ENCODE measurements at places on chromosomes 6 and 20. TPM values are rescaled to one million over a fixed set of nuclear protein-coding genes. Genes with fewer than 3 reads are reported as not detected.

GRCh38 chr6:22437665-22438064 is 131.7 kb upstream of the HDGFL1 start:
- H3K4me1 ChIP-seq, result no peaks in the 10 kb centered on the region
- DNase-seq, result no peak
- no peak overlapping the region for H3K4me3 ChIP-seq
- H3K27ac ChIP-seq, result no peak overlapping the region
- no peaks in the 10 kb centered on the region for H3K36me3 ChIP-seq

DNA sequence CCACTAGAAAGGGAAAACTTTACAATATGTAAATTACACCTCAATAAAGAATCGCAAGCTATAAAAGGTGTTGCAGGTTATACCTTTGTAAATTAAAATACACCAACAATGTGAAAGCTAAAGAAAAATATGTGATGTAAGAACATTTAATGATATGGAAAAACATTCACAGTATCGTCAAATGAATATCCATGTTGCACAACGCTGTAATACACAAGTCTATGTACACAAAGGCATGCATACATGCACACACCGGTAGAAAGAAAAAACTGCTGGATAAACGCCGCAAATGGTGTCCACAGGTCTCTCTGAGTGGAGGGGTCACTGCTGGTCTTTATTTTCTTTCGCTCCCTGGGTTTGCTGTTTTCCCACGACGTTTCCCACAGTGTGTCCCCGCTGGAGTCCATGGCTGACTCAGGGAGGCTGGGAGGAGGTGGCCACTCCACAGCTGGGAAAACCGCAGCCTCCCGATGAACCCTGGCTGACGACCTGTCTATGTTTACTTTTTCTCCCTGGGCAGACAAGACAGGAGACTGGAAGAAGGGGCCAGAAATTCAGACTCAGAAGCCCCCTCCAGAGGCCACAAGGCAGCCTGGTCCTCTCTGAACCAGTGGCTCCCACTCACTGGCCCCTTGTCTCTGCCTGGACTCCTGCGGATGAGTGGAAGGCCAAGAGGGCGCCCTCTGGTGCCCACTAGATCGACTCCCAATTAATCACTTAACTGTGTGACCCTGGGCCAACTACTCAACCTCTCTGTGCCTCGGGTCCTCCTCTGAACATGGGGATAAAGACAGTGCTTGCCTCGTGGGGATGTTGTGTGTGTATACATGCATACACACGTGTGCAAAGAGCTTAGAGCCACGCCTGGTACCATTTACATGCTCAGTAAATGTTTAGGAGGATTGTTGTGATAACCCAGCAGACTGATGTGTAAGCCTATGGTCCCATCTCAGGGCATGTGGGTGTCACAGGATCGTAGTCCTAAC is 12.8 kb upstream of the BPI start:
- no peak overlapping the region for H3K27ac ChIP-seq
- no peaks in the 10 kb centered on the region for H3K27me3 ChIP-seq
- no peaks in the 10 kb centered on the region for H3K36me3 ChIP-seq
- peak; percentile 33 for DNase-seq

GRCh38 chr6:3276174-3277167 is 17.7 kb downstream of the PSMG4 start:
- DNase-seq, result no peak
- H3K36me3 ChIP-seq, result peaks cover 10% of the 10 kb centered on the region
- H3K4me3 ChIP-seq, result no peak overlapping the region
- H3K27me3 ChIP-seq, result no peaks in the 10 kb centered on the region

GRCh38 chr20:1469306-1469905 is 2.8 kb upstream of the NSFL1C start:
- H3K4me1 ChIP-seq, result peaks cover 31% of the 10 kb centered on the region
- H3K36me3 ChIP-seq, result peaks cover 2% of the 10 kb centered on the region
- DNase-seq, result no peak
- peak overlapping the region; percentile 75 for H3K27ac ChIP-seq

- H3K4me3 ChIP-seq, result no peak overlapping the region
- DNase-seq, result no peak
- no peak overlapping the region for H3K27ac ChIP-seq
- H3K36me3 ChIP-seq, result no peaks in the 10 kb centered on the region
- no peaks in the 10 kb centered on the region for H3K27me3 ChIP-seq
Measured at GRCh38 chr20:63782521-63782971, 43.0 kb downstream of the SLC2A4RG start.

GRCh38 chr6:125054331-125054730 is 92.1 kb downstream of the RNF217 start:
- no peaks in the 10 kb centered on the region for H3K36me3 ChIP-seq
- DNase-seq, result no peak

DNA sequence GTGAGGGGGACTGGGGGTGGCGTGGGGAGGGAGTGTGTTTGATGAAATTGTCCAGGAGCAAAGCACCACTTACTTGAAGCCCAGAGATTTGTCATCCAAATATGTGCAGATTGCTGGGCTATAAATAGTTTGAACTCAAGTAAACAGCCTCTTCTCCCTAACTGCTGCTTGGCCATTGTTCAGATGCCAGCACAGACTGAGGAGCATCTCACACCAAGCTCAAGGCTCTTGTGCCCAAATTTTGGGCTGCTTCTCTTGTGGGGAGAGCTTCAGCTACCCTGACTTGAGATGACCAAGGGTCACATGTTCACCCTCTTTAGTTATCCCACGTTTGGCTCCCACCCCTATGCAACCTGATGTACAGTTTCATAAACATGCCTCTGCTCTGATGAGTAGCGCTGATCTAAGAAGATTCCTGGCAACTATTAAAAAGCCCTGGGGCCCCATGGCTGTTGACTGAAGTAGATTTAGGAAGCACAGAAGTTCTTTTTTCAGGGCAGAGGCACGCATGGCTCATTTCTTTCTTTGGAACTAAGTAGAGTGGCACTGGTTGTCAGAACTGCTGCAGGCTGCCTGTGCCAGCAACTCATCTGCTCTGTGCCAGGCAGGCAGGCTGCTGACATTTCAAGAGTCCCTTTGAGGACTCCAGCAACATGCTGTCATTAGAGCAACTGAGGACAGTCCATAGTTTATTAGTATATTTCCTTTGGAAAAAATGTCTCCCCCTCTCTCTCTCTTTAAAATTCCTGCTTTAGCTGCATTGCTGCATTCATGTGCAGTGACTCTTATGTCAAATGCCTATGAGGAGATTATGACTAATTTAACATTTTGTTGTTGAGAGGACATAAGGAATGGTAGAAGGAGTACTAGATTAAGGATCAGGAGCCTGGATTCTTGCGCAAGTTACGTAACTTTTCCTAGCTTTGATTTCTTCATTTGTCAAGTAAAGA is 9.6 kb upstream of the PKIG start:
- H3K4me3 ChIP-seq, result no peak overlapping the region
- DNase-seq, result peak; percentile 73
- H3K4me1 ChIP-seq, result peaks cover 23% of the 10 kb centered on the region
- no peaks in the 10 kb centered on the region for H3K36me3 ChIP-seq
- peak overlapping the region; percentile 77 for H3K27ac ChIP-seq

- no peaks in the 10 kb centered on the region for H3K27me3 ChIP-seq
- no peaks in the 10 kb centered on the region for H3K4me1 ChIP-seq
- no peak for DNase-seq
- no peak overlapping the region for H3K4me3 ChIP-seq
- no peaks in the 10 kb centered on the region for H3K36me3 ChIP-seq
- H3K27ac ChIP-seq, result no peak overlapping the region
Measured at GRCh38 chr20:32999603-33000250, 4.5 kb downstream of the SUN5 start.

GRCh38 chr6:101208152-101208551 is 185.4 kb upstream of the GRIK2 start:
- H3K36me3 ChIP-seq, result no peaks in the 10 kb centered on the region
- no peak for DNase-seq
- no peak overlapping the region for H3K4me3 ChIP-seq
- H3K27ac ChIP-seq, result no peak overlapping the region

DNA sequence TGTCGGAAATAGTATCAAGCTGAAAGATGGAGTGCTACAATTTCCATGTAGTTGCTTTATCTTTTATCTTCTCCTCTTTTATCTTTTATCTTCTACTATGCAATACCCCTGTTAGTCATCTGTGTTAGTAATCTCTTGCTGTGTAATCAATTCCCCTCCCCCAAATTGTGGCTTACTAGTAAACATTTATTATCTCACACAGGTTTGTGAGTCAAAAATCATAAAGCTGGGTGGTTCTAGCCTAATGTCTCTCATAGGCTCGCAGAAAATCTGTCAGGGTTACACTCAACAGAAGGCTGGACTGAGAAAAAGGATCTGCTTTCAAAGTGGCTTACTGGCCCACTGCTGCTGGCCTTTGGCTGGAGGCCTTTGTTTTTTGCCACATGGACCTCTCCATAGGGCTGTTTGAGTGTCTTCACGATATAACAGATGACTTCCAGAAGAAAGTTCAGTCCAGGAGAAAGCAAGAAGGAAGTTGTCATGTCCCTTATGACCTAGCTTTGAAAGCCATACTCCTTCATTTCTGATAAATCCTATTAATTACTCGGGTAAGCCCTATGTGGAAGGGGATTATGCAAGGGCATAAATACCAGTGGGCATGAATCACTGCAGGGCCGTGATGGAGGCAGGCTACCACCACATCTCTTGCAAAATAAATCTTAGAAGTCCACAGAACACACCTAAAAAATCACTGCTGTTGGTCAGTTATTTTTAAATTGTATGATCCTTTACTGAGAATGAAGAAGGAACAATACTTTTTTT is 24.5 kb upstream of the PTCHD4 start:
- no peaks in the 10 kb centered on the region for H3K27me3 ChIP-seq
- H3K27ac ChIP-seq, result no peak overlapping the region
- no peak overlapping the region for H3K4me3 ChIP-seq
- no peak for DNase-seq

DNA sequence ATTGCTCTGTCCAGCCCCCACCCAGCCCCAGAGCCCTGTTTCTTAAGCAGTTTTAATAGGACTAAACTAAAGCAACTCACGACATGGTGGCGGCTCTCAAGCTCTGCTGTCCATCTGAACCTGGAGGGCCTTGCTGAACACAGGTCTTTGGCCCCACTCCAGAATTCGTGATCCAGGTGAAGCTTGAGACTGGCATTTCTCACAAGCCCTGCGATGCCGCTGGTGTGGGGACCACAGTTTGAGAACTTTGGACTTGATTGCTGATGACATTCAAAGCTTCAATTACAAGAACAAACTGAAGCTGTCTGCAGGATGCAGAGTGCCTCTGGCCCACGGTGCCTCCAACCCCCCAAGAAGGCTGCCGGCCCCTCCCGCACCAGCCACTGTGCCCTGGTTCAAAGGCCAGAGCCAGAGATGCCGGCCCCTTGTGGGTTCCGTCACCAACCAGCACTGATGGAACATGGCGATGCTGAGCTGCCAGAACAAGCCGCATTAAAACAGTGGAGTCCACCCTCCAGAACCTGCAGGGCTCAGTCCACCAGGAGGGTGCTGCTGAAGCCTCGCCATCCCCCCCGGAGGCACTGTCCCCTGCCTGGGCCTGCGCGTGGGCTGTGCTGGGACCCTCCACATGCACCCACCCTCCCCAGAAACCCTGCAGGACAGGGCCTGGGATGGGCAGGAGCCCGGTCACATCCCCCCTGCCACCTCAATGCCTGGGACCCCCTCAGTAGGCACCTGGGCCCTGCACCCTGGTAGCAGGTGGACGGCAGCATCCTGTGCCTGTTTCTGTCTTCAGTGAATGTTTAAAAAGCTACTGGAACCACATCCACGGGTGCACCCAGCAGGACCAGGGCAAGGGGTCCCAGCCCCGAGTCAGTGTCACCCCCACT is 101.1 kb downstream of the PSMB1 start:
- H3K36me3 ChIP-seq, result no peaks in the 10 kb centered on the region
- no peak overlapping the region for H3K4me3 ChIP-seq
- H3K27ac ChIP-seq, result no peak overlapping the region
- no peaks in the 10 kb centered on the region for H3K27me3 ChIP-seq
- no peak for DNase-seq

- H3K4me1 ChIP-seq, result no peaks in the 10 kb centered on the region
- peaks cover 14% of the 10 kb centered on the region for H3K27me3 ChIP-seq
- H3K36me3 ChIP-seq, result no peaks in the 10 kb centered on the region
- DNase-seq, result no peak
Measured at GRCh38 chr6:90304308-90304707, 7.7 kb upstream of the BACH2 start.

- peaks cover 21% of the 10 kb centered on the region for H3K4me1 ChIP-seq
- H3K27ac ChIP-seq, result peak overlapping the region; percentile 78
- DNase-seq, result peak; percentile 99
- no peaks in the 10 kb centered on the region for H3K27me3 ChIP-seq
- no peak overlapping the region for H3K4me3 ChIP-seq
Measured at GRCh38 chr20:34525709-34526416, 9.6 kb downstream of the DYNLRB1 start.

DNA sequence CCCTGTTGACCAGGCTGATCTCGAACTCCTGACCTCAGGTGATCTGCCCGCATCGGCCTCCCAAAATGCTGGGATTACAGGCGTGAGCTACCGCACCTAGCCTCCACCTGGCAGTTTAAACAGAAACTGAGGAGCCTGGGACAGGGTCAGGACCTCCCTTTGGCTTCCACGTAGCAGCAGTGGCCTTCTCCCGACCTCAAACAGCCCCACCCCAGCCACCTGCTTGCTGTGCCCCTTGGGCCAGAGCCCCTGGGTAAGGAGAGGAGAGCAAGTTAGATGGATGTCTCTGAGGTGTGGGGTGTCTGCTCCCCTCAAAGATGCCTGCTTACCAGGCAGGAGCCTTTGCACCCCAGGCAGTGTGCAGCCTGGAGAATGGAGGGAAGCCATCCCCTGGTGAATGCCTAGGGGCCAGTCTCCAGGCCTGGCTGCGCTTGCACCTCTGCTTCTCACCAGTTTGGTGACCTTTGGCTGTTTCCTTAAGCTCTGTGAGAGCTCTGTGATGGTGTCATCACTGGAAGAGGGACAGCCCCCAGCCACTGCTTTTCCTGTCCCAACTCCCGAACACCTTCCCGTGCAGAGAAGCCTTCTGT is 42.1 kb upstream of the MDFI start:
- DNase-seq, result no peak
- no peaks in the 10 kb centered on the region for H3K4me1 ChIP-seq
- no peak overlapping the region for H3K4me3 ChIP-seq
- H3K36me3 ChIP-seq, result peaks cover 8% of the 10 kb centered on the region

The CRISP3 gene
- total RNA-seq, result not detected

The CHMP4B gene
- 112 TPM for total RNA-seq

The MCCD1 gene
- total RNA-seq, result not detected

The SLA2 gene
- total RNA-seq, result not detected

The HMGCLL1 gene
- total RNA-seq, result not detected

The SGK2 gene
- total RNA-seq, result 0.35 TPM
